Endodermal cell (in vitro differentiated cells): ENCODE measurements at places on chromosomes 7 and 10. TPM values are rescaled to one million over a fixed set of nuclear protein-coding genes. Genes with fewer than 3 reads are reported as not detected.

DNA sequence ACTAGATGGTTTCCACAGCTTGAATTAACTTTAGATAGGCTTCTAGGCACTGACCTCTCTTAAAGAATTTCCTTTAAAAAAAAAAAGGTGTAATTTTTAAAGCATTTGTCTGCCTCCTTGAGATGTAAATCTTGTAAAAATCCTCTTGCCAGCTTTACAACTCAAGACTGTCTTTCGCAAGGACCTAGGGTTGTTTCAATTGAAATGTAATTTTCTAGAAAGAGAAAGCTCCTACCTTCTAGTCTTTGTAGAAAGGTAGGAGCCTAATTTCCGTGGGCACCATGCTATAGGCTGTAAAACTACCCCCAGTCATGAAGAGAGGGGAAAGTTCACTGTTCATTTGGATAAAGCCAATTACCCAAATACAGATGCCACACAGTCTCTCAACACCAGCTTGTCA, 228.8 kb upstream of the TMEM229A start:
- H3K36me3 ChIP-seq, result no peaks in the 10 kb centered on the region
- no peak for DNase-seq
- no peaks in the 10 kb centered on the region for H3K27me3 ChIP-seq
- no peak overlapping the region for H3K4me3 ChIP-seq
- H3K27ac ChIP-seq, result no peak overlapping the region

DNA sequence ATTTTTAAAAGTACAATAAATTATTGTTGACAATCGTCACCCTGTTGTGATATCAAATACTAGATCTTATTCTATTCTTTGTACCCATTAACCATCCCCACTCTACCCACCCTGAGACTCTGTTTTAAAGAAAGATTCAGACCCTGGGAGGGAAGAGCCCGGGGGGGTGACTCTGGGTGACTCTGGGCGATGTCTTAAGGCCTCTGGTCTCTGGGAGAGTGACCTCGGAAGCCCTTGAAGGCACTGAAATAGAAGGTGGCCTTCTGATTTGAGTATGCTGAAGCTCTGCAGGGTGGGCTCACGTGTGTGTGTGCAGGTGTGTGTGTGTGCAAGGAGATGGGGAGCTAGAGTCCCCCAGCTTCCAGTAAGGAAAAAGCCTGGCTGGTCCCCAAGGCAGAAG, 9.7 kb downstream of the ADAP1 start:
- H3K36me3 ChIP-seq, result no peaks in the 10 kb centered on the region
- no peak overlapping the region for H3K4me3 ChIP-seq
- H3K4me1 ChIP-seq, result no peaks in the 10 kb centered on the region
- H3K27me3 ChIP-seq, result peaks cover 21% of the 10 kb centered on the region
- H3K27ac ChIP-seq, result no peak overlapping the region

- no peak overlapping the region for H3K4me3 ChIP-seq
- H3K27ac ChIP-seq, result no peak overlapping the region
- DNase-seq, result peak; percentile 56
These were observed 16.5 kb downstream of the ADCY1 start for GRCh38 chr7:45590679-45591057.

The SPDYE2 gene
- total RNA-seq, result not detected in 2 replicates

DNA sequence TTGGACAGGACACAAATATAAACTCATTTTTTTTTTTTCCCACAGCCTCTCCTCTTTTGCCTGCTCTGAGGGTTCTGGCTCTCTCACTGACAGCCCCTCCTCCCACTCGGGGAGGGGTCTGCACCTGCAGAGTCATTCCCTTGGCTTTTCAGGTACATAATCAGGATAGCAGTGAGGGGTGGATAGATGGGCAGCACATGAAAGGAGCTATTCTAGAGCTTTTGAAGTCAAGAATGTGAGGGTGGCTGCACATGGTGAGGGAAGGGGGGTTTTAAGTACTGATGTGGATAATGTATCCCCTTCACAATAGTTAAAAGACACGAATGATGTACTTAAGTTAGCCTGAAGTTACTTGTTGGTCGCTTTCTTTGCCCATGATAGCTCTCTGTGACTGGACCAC, 76.2 kb downstream of the CFAP58 start:
- H3K27me3 ChIP-seq, result no peaks in the 10 kb centered on the region
- H3K36me3 ChIP-seq, result no peaks in the 10 kb centered on the region
- peak; percentile 73 for DNase-seq
- H3K4me3 ChIP-seq, result no peak overlapping the region
- H3K4me1 ChIP-seq, result peaks cover 4% of the 10 kb centered on the region
- no peak overlapping the region for H3K27ac ChIP-seq

The MRLN gene
- total RNA-seq, result not detected in 2 replicates

- no peaks in the 10 kb centered on the region for H3K36me3 ChIP-seq
- H3K27ac ChIP-seq, result no peak overlapping the region
- H3K4me3 ChIP-seq, result no peak overlapping the region
- no peaks in the 10 kb centered on the region for H3K27me3 ChIP-seq
- no peaks in the 10 kb centered on the region for H3K4me1 ChIP-seq
- DNase-seq, result no peak
These were observed 24.7 kb upstream of the RBM33 start for GRCh38 chr7:155619634-155620271.

GRCh38 chr10:52213321-52213752, 100.7 kb upstream of the DKK1 start:
- no peaks in the 10 kb centered on the region for H3K36me3 ChIP-seq
- H3K4me1 ChIP-seq, result no peaks in the 10 kb centered on the region
- no peak overlapping the region for H3K27ac ChIP-seq
- peak; percentile 60 for DNase-seq
- no peaks in the 10 kb centered on the region for H3K27me3 ChIP-seq
- H3K4me3 ChIP-seq, result no peak overlapping the region

- H3K4me3 ChIP-seq, result no peak overlapping the region
- H3K36me3 ChIP-seq, result no peaks in the 10 kb centered on the region
- DNase-seq, result no peak
- no peak overlapping the region for H3K27ac ChIP-seq
- no peaks in the 10 kb centered on the region for H3K4me1 ChIP-seq
These were observed 46.1 kb upstream of the SLC35B4 start for GRCh38 chr7:134362587-134363483.

DNA sequence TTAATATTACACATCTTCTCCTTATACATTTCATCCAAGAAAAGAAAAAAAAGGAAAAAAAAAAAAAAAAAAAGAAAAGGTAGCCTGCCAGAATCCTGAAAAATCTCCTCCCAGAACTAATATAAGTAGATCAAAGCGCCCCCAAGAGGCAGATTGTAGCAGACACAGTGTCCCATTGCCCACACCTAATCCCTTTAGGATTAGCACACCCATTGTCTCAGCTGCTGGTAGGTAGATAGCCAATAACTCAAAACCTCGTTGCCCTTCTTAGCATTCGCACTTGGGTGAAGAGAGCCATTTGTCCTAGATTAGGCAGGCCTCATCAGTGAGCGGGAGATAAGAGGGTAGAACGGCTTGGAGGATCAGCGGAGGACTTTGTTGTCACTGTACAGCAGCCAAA, 100.2 kb upstream of the SORCS1 start:
- no peak overlapping the region for H3K27ac ChIP-seq
- no peaks in the 10 kb centered on the region for H3K36me3 ChIP-seq
- no peaks in the 10 kb centered on the region for H3K4me1 ChIP-seq
- no peak overlapping the region for H3K4me3 ChIP-seq
- no peaks in the 10 kb centered on the region for H3K27me3 ChIP-seq

DNA sequence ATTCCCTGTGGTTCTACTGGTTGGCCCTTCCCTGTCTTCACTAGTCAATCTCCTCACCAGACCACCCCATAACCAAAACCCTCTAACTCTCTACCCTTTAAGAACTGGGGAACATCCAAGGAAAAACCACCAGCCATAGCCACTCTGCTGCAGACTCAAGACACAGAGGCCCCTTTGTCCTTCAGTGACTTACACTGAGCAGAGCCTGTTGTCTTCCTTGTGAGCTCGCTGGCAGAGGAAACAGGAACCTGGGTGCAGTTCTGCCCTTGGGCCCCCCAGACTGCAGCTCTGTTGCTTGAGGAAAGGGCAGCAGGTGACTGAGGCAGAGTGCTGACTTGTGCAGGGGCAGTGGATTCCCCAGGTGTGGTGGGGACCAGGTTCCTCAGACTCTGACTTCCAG, 30.6 kb downstream of the ZC3HAV1 start:
- DNase-seq, result peak; percentile 17
- H3K36me3 ChIP-seq, result peaks cover 88% of the 10 kb centered on the region
- H3K27me3 ChIP-seq, result no peaks in the 10 kb centered on the region
- H3K4me3 ChIP-seq, result no peak overlapping the region
- no peak overlapping the region for H3K27ac ChIP-seq
- H3K4me1 ChIP-seq, result peaks cover 3% of the 10 kb centered on the region

GRCh38 chr7:105261689-105262088, 127.0 kb downstream of the SRPK2 start:
- H3K4me1 ChIP-seq, result peaks cover 2% of the 10 kb centered on the region
- H3K36me3 ChIP-seq, result no peaks in the 10 kb centered on the region
- no peak overlapping the region for H3K27ac ChIP-seq
- H3K4me3 ChIP-seq, result no peak overlapping the region
- no peaks in the 10 kb centered on the region for H3K27me3 ChIP-seq

The MBL2 gene
- not detected in 3 replicates for total RNA-seq

DNA sequence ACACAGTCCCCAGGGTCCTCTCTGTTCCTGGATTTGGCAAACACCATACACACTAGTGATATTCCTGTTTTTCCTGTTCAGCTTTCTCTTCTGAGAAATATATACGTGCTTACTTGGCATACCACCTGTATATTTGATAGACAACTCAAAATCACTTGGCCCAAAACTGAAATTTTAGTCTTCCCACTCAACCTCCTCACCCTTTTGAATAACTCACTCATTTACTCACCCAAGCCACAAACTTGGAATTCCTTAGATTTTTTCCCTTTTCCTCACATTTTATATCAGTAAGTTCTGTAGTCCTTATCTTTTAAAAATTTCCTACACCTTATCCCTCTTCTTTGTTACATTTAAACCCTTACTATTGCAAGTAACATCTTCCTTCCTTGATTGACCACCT, 143.4 kb downstream of the PPP1R3A start:
- H3K36me3 ChIP-seq, result no peaks in the 10 kb centered on the region
- H3K27me3 ChIP-seq, result no peaks in the 10 kb centered on the region
- no peak overlapping the region for H3K27ac ChIP-seq
- no peak overlapping the region for H3K4me3 ChIP-seq
- H3K4me1 ChIP-seq, result no peaks in the 10 kb centered on the region

The GUSB gene
- 41.9 to 60.6 TPM (median 55.4 TPM) in 3 replicates for total RNA-seq

GRCh38 chr7:23017309-23017708, 3.4 kb upstream of the HYCC1 start:
- no peak for DNase-seq
- H3K27ac ChIP-seq, result no peak overlapping the region
- H3K4me3 ChIP-seq, result no peak overlapping the region
- H3K27me3 ChIP-seq, result no peaks in the 10 kb centered on the region
- H3K36me3 ChIP-seq, result no peaks in the 10 kb centered on the region
- peaks cover 6% of the 10 kb centered on the region for H3K4me1 ChIP-seq

The USP6NL gene
- total RNA-seq, result 18.8 to 21.3 TPM (median 20.6 TPM) in 3 replicates
